HCT116 (cell line): ENCODE measurements at places on chromosomes 6 and 20.

DNA sequence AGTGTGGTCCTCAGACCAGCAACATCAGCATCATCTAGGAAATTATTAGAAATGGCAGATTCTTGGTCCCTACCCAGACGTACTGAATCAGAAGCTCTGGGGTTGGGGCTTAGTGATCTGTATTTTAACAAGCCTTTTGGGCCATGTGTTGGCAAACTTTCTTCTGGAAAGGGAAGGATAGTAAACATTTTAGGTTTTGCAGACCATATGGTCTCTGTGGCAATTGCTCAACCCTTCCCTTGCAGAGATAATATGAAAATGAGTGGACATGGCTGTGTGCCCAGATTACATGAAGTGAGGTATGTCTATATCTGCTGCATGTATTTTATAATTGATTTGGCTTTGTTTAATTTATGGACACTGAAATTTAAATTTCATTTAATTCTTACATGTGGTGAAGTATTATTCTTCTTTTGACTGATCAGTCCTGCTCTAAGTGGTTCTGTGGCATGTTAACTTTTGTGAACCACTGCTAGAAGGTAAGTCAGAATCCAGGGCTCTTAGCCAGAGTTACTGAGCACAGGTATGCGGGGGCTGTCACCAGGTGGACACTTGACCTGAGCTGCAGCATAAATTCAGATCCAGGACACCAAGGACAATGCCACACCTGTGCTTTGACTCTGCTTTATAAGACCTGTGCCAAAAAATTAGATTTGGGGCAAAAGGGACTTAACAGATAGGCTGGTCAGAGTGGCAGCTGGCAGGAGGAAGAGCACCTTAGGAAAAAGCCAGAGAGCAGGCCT lies 43.2 kb downstream of the LY86 start:
- no peaks in the 10 kb centered on the region for H3K4me1 ChIP-seq
- H3K27me3 ChIP-seq: peaks cover 36% of the 10 kb centered on the region
- no peak for DNase-seq
- no peak overlapping the region for H3K4me3 ChIP-seq
- no peaks in the 10 kb centered on the region for H3K36me3 ChIP-seq

DNA sequence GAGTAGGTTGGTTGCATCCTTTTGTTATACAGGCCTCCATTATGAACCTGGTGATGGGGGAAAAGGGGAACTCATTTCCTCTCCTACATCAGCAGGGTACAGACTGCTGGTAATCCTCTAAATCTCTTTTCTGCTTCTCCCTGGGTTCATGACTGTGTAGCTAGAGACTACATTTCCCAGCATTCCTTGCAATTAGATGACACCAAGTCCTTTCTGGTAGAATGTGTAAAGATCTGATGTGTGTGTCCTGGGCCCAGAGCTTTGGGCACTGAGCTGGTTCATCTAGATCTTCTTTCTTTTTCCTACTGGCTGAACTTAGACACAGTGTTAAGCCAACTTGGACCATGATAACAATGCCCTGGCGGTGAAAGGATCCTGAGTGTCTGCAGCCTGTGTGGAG lies 104.7 kb upstream of the IFNGR1 start:
- H3K27me3 ChIP-seq: no peaks in the 10 kb centered on the region
- H3K4me1 ChIP-seq: no peaks in the 10 kb centered on the region
- no peak overlapping the region for H3K27ac ChIP-seq
- DNase-seq: no peak
- no peak overlapping the region for H3K4me3 ChIP-seq

GRCh38 chr6:131073577-131073976 lies 10.5 kb upstream of the EPB41L2 start:
- no peak overlapping the region for H3K4me3 ChIP-seq
- H3K27me3 ChIP-seq: no peaks in the 10 kb centered on the region
- H3K4me1 ChIP-seq: no peaks in the 10 kb centered on the region
- H3K27ac ChIP-seq: no peak overlapping the region

GRCh38 chr20:60254901-60255411 lies 296.7 kb downstream of the CDH26 start:
- no peaks in the 10 kb centered on the region for H3K27me3 ChIP-seq
- H3K4me1 ChIP-seq: no peaks in the 10 kb centered on the region
- DNase-seq: no peak
- no peak overlapping the region for H3K4me3 ChIP-seq

DNA sequence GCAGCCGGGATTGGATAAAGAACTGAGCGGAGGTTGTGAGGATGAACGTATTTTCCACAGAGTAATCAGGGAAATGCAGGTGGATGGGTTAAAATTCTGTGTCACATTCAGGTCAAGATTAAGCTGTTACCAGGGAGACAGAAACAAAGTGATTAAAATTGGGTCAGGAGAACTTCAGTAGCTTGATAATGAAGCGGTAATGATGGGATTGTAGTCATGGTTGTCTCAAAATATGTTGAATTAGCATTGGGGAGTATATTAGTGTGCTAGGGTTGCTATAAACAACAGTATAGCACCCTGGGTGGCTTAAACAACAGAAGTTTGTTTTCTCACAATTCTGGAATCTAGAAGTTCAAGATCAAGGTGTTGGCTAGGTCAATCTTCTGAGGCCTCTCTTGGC lies 155.5 kb downstream of the GJA1 start:
- no peaks in the 10 kb centered on the region for H3K4me1 ChIP-seq
- no peak overlapping the region for H3K27ac ChIP-seq
- no peaks in the 10 kb centered on the region for H3K27me3 ChIP-seq
- no peak for DNase-seq
- H3K4me3 ChIP-seq: no peak overlapping the region

- no peak for DNase-seq
- H3K36me3 ChIP-seq: no peaks in the 10 kb centered on the region
- H3K4me1 ChIP-seq: no peaks in the 10 kb centered on the region
- no peaks in the 10 kb centered on the region for H3K27me3 ChIP-seq
- no peak overlapping the region for H3K4me3 ChIP-seq
- no peak overlapping the region for H3K27ac ChIP-seq
These were observed 154.9 kb upstream of the FERMT1 start for GRCh38 chr20:6277661-6278240.

DNA sequence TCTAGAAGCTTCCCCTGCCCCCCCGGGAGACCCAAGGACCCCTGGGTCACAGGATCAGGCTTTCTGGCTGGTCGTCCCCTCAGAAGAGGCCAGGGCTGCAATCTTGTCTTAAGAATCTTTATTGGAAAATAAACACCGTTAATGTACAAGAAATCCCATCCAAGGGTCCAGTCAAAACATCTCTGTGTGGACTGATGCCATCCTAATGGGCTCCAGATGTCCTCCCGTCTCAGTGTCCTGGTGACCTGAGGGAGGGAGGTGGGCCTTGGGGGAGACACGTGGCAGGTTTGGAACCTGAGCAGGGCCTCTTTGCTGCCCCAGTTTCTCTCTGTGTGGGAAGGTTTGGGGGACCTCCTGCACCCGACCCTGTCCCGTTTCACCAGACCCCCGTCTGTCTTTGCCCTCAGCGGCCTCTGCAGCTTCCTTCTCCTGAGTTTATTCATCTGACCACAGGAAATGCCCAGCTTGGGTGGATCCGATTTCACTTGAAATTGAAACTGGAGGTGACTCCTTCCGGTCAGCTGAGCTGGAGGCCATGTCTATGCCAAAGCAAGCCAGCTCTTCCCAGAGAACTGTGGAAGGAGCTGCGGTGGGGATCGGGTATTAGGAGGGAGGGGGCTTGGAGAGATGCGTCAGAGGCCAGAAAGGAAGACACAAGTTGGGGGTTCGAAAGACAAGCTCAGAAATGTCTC lies 75.1 kb downstream of the SLC2A10 start:
- no peak overlapping the region for H3K27ac ChIP-seq
- no peak for DNase-seq
- no peaks in the 10 kb centered on the region for H3K27me3 ChIP-seq

- H3K27me3 ChIP-seq: no peaks in the 10 kb centered on the region
- no peaks in the 10 kb centered on the region for H3K36me3 ChIP-seq
- H3K4me3 ChIP-seq: no peak overlapping the region
- peak; percentile 37 for DNase-seq
These were observed 347.7 kb downstream of the BCKDHB start for GRCh38 chr6:80454197-80454596.

GRCh38 chr20:46131396-46131795 lies 13.3 kb downstream of the CD40 start:
- no peak for DNase-seq
- H3K4me1 ChIP-seq: no peaks in the 10 kb centered on the region
- no peak overlapping the region for H3K4me3 ChIP-seq
- H3K27me3 ChIP-seq: 0 out of 2 replicates have a peak, but pooled peaks cover 12% of the 10 kb centered on the region
